DMS79 (cell line): ENCODE measurements at places on chromosomes 16 and 17.

DNA sequence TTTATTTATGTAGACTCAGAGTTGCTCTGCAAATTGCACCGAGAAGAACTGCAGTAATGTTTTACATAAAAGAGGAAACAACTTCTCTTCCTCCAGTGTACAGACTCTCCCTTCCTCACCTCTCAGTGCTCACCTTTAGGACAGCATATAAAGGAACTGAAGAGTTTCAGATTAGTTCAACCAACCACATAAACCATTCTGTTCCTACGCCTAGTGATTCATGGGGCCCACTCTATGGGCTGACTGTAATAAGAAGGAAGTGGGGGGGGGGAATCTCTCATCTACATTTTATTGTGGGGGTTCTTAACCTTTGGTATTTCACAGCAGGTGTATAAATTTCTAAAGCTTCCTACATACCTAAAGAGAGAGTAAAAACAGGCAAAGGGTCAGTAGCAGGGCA, 18.3 kb downstream of the ZSWIM7 start:
- no peak for DNase-seq

DNA sequence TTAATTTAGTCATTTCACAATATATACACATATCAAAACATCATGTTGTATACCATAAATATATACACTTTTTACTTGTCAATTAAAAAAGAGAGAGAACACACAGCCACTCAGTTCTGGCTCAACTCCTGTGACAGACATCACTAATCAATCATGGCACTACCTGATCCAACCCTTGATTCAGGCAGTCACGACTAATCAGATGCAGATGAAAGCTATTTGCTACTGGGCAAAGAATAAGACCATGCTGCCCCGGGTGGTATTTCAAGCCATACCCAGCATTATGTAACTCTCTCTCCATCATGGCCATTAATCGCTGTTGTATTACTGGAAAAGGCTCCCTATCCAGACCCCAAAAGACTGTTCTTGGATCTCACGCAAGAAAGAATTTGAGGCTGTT, 345.7 kb downstream of the HAPSTR1 start:
- DNase-seq: no peak

DNA sequence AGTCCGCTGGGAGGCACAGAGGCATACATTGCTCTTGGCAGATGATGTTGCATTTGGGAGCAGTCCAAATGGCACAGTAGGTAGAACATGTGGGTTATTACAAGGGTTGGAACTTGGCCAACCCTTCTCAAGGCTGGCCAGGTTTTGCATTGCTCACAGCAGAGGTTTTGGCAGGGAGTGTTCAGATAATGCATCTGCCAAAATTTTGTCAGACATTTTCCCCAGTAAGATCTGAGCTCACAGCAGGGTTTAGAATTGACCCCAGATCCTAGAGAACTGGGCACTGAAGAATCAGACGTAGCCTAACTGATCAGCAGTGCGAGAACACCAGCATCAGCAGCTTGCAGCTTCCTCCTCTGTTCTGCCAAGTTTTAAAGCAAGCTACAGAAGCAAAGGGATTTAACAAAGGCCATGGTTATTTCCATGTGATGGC, 468.8 kb upstream of the KIF2B start:
- DNase-seq: no peak

DNA sequence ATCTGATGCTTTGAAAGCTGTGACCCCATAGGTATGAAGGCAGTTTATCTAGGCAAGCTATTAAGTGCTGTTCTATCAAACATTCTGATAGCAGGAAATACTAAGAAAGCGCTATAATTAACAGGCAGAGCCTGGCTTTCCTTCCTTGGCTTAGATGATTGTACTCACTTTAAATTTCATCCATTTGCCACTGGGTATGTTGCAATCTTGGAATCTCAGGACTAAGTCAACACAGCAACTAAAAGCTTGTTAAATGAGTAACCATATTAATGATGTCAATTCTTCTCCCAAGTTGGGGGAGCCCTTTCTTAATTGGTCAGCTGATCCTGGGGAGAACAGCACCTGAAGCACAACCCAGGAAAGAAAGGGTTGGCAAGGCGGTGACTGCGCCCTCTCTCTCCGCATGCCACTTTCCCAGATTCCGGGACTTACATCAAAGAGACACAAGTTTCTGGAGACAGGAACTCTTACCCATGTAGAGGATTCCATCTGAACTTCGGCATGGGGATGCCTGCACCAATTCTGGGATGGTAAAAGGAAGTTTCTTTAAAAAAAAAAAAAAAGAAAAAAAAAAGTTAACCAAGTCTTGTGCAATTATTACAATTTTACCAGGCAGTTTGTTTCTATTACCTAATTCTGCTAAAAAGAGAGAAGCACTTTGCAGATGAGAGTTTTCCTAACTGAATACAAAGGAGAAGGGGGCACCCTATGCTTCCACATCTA, 54.4 kb upstream of the ICAM2 start:
- DNase-seq: no peak

GRCh38 chr17:73787076-73788059, 143.1 kb upstream of the SDK2 start:
- no peak for DNase-seq

- no peak for DNase-seq
These were observed 9.1 kb downstream of the KCNH4 start for GRCh38 chr17:42171831-42172230.

GRCh38 chr16:23642246-23642774, 1.0 kb downstream of the DCTN5 start:
- DNase-seq: no peak

DNA sequence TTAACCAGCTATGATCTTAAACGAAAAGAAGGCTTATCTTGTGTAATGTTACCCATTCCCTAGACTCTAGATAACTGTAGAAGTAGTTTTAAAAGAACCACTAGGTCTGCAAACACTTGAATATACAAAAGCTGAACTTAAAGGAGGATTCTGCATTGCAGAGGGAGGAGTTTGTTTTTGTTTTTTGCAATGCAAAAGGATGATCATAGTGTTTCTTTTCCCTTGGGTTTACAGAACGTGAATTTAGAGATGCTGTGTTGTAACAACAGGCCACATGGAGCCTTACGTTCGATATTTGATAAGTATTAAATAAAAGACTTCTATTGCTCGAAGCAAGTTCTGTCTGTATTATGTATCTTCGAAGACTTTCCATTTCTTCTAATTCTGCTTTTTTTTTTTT, 77.6 kb downstream of the CHD9 start:
- DNase-seq: no peak

DNA sequence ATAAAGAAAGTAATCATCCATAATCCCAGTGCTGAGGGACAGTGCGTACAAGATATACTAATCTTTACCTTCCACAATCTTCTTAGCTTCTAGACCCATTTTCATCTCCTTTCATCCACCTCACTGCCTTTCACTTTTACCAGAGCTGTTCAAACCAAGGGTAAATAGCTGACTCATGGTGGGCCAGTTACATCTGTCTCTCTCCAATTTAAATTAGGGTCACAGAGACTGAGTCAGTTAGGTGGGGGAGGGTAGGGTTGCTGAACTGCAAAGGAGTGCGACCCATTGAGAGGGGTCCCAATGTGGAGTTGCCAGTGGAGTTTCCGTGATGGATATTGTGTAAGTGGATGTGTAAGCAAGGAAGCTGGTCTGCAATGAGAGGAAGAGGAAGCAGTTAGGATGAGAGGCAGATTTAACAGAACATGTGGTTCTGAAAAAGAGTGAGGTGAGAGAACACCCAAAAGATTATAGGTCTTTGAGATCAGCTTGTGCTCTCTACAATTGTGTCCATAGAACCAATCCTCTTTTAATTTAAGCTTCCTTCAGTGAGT, 83.5 kb downstream of the GP2 start:
- DNase-seq: no peak

DNA sequence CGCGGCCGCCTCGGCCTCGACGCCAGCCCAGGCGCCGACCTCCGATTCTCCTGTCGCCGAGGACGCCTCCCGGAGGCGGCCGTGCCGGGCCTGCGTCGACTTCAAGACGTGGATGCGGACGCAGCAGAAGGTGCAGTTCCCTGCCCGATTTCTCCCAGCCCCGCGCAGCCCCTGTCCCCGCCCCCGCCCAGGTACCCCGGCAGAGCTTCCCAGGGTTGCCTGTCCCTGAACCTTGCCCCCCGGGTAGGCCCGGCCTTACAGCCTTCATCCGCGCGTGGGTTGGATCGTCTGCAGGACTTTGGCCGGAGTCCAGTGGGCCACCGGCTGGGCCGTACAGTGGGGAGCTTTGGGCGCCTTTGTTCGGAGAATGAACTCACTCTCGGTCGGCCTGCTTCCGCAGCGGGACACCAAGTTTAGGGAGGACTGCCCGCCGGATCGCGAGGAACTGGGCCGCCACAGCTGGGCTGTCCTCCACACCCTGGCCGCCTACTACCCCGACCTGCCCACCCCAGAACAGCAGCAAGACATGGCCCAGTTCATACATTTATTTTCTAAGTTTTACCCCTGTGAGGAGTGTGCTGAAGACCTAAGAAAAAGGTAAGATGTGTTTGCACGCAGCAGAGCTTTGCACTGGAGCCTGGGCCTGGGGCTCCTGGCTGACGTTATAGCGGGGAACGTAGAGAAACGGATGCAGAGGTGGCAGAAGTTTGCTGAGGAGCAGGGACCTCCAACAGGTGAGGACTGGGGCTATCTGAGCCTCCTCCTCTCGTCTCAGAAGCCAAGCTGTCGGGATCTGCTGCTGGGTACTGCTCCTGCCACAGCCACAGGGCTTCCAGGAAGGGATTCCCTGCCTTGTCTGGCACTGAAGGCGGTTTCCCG, 593 bp downstream of the GFER start:
- DNase-seq: no peak

DNA sequence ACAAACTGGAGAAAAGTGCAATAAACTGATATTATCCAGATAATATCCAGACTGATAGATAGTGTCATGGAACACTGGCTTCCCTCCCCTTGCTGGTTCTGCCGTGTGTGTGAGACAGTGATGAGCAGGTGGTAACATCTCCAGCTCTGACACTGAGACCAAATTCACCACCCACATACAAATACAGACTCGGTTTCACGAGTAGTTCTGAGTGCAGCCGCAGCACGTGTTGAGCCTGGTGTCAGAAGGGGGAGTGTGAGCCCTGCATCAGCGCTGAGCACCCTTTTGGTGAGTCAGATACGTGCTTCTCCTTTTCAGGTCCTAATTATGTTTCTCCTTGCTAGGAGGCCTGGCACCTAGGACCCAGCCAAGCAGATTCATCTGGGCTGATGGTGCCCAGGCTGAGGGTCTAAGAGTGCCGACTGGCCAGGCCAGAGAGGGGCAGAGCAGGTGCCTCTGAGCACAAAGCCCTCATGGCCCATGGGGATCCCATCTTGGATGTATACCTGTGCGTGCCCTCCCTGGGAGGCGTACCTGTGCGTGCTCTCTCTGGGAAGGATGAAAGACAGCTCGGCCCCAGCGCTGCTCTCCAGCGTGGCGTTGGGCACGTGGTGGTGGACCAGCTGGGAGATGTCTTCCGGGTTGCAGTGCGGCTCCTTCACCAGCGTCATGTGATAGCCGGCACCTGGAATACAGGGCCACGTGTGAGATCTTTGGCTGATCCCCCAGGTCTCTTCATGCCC, 27.3 kb upstream of the RNPS1 start:
- no peak for DNase-seq

GRCh38 chr17:42640121-42640520, 19.0 kb upstream of the TUBG2 start:
- no peak for DNase-seq

DNA sequence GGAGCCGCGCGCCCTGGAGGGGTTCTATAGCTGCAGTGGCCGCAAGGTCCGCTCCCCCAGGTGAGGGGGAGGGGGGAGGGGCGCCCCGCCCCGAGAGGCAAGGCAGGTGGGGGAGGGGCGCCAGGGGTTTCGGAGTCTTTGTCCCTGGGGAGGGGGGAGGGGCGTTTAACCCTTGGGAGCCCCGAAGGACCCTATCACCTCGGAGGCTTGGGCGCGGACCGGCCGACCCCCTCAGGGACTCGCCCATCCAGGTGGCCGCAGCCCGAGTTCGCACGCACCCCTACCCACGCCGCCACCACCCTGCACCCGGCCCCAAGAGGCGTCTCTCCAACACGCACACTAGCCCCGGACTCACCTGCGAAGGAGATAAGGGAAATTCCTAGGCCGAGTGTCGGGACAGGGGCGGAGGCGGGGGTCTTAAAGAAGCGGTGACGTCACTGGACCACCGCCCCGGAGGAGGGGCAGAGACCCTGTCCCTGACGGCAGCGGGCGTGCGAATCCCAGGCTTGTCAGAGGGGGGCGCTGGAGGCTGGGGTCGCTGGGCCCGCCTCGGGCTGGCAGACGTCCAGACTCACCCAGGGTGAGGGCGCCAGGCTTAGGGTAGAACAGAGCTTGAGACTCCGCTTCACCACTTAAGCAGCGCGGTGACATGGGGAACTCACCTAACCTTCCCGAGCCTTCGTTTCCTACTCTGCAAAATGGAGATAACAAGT, at the start of gene CLDN6:
TSS of gene CLDN6 (minus strand) at position 390 of the 713 bp plus-strand sequence. CDS start 2,162 bp downstream, outside the sequence.
- DNase-seq: no peak
